ENCODE measurements at places on chromosomes 7 and 10. TPM values are rescaled to one million over a fixed set of nuclear protein-coding genes. Genes with fewer than 3 reads are reported as not detected.

DNA sequence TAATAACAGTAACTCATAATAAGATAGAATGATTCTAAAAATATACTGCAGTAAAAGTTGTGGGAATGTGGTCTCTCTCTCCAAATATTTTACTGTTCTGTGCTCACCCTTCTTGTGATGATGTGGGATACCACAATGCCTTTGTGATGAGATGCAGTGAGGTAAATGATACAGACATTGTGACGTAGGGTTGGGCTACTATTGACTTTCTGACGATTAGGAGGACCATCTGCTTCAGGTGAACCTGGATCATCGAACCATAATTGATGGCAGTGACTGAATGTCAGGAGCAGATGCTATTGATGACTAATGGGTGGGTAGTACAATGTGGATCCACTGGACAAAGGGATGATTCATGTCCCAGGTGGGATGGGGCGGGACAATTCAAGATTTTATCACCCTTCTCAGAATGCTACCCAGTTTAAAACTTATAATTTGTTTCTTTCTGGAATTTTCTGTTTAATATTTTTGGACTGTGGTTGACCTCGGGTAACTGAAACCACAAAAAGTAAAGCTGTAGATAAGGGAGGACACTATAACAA, 73.9 kb upstream of the ARMC3 start:
- H3K4me1 ChIP-seq, result peaks cover 6% of the 10 kb centered on the region
- DNase-seq, result no peak
- no peak overlapping the region for H3K4me3 ChIP-seq

- no peak for DNase-seq
- H3K4me1 ChIP-seq, result no peaks in the 10 kb centered on the region
- no peak overlapping the region for H3K27ac ChIP-seq
- peaks cover 26% of the 10 kb centered on the region for H3K27me3 ChIP-seq
Observed at GRCh38 chr10:114714281-114714741, 56.2 kb upstream of the ABLIM1 start.

- peaks cover 19% of the 10 kb centered on the region for H3K27me3 ChIP-seq
- no peaks in the 10 kb centered on the region for H3K36me3 ChIP-seq
- H3K27ac ChIP-seq, result no peak overlapping the region
- DNase-seq, result no peak
- no peak overlapping the region for H3K4me3 ChIP-seq
Observed at GRCh38 chr10:29849126-29849833, 210.1 kb downstream of the JCAD start.

DNA sequence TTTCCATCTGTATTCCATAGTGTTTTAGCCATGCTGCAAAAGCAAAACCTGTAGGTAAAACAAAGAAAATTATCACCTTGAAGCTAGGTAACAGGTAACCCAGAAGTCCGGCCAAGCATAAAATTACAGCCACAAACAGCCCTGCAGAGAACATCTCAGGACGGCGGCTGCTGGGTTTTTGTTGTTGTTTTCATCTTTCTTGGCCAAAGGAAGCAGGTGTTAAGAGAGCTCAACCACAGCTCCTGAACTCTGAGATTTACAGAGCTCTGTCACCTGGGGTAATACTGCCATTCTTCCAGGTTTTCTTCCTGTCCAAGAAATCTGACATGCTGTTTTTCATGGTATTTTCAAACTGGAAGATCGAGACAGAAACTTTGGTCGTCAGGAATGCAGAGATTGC, 847 bp upstream of the SCIN start:
- H3K4me1 ChIP-seq, result peaks cover 22% of the 10 kb centered on the region
- H3K36me3 ChIP-seq, result no peaks in the 10 kb centered on the region
- H3K27ac ChIP-seq, result no peak overlapping the region
- DNase-seq, result no peak
- H3K27me3 ChIP-seq, result peaks cover 51% of the 10 kb centered on the region

NXPH1 gene
- total RNA-seq, result not detected

GRCh38 chr7:129553899-129554461, 51.6 kb downstream of the SMKR1 start:
- H3K27ac ChIP-seq, result no peak overlapping the region
- peak; percentile 40 for DNase-seq
- H3K4me1 ChIP-seq, result peaks cover 5% of the 10 kb centered on the region
- no peaks in the 10 kb centered on the region for H3K36me3 ChIP-seq
- peak overlapping the region; percentile 29 for H3K4me3 ChIP-seq

GRCh38 chr10:115745943-115746342, 527.1 kb downstream of the GFRA1 start:
- no peak overlapping the region for H3K4me3 ChIP-seq
- DNase-seq, result no peak
- no peaks in the 10 kb centered on the region for H3K27me3 ChIP-seq
- no peak overlapping the region for H3K27ac ChIP-seq
- H3K4me1 ChIP-seq, result no peaks in the 10 kb centered on the region
- no peaks in the 10 kb centered on the region for H3K36me3 ChIP-seq

AKR1C4 gene
- total RNA-seq, result not detected

DNA sequence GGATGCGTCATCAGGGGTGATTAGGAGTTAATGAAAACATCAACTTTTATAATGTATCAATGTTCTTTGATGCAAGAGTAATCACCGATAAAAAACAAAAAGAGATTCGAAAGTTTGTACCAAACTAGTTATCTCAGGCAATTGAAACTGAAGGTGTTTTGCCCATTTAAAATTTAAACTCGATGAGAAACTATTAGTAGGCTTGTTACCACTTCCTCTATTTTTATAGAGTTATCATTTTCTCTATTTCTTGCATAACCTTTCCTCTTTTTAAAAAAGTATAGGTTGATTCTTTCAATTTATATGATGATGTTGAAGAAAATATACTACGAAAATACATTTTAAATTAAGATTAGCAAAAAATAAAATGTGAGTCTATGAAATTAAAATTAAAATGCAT, 597.3 kb upstream of the POT1 start:
- H3K36me3 ChIP-seq, result no peaks in the 10 kb centered on the region
- no peaks in the 10 kb centered on the region for H3K4me1 ChIP-seq
- H3K27me3 ChIP-seq, result no peaks in the 10 kb centered on the region
- H3K27ac ChIP-seq, result no peak overlapping the region
- H3K4me3 ChIP-seq, result no peak overlapping the region

- H3K27ac ChIP-seq, result no peak overlapping the region
- DNase-seq, result no peak
- no peaks in the 10 kb centered on the region for H3K36me3 ChIP-seq
- H3K4me1 ChIP-seq, result no peaks in the 10 kb centered on the region
Observed at GRCh38 chr7:51700593-51701215, 384.1 kb upstream of the COBL start.

HOXA1 gene
- total RNA-seq, result 1.0 TPM

- no peak overlapping the region for H3K27ac ChIP-seq
- DNase-seq, result no peak
- H3K27me3 ChIP-seq, result no peaks in the 10 kb centered on the region
- no peaks in the 10 kb centered on the region for H3K4me1 ChIP-seq
- no peaks in the 10 kb centered on the region for H3K36me3 ChIP-seq
Observed at GRCh38 chr10:132742167-132742836, 43.6 kb downstream of the NKX6-2 start.

DNA sequence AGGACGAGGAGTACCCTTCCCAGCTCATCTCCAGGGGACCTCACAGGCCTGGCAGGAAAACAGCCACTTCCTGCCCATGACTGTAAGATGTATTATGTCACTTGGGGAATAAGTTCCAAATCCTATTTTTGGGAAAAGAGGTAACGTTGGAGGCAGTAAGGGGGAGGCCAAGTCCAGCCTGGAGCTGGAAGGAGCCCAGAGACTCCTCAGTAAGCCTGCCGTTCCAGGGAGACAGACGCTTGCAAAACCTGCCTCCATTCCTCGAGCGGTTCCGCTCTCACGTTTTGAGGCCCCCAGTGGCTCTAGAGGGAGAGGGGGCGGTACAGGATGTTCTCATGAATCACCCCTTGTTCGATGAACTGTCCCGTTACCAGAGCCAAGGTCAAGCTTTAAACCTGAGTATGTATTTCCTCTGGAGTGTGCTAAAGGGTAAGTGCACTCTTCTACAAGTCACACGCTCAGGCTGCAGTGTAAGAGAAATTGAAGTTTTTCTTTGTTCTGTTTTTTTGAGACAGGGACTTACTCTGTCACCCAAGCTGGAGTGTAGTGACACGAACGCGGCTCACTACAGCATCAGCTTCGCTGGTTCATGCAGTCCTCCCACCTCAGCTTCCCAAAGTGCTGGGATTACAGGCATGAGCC, 45.5 kb upstream of the CYTH3 start:
- no peaks in the 10 kb centered on the region for H3K27me3 ChIP-seq
- H3K4me3 ChIP-seq, result peak overlapping the region; percentile 16
- no peaks in the 10 kb centered on the region for H3K36me3 ChIP-seq
- H3K4me1 ChIP-seq, result peaks cover 12% of the 10 kb centered on the region
- no peak overlapping the region for H3K27ac ChIP-seq

GRCh38 chr7:30612658-30613265, 18.1 kb downstream of the GARS1 start:
- no peak overlapping the region for H3K4me3 ChIP-seq
- peak overlapping the region; percentile 55 for H3K27ac ChIP-seq
- peaks cover 58% of the 10 kb centered on the region for H3K36me3 ChIP-seq
- H3K27me3 ChIP-seq, result no peaks in the 10 kb centered on the region
- peaks cover 24% of the 10 kb centered on the region for H3K4me1 ChIP-seq

MSMB gene
- not detected for total RNA-seq

DNA sequence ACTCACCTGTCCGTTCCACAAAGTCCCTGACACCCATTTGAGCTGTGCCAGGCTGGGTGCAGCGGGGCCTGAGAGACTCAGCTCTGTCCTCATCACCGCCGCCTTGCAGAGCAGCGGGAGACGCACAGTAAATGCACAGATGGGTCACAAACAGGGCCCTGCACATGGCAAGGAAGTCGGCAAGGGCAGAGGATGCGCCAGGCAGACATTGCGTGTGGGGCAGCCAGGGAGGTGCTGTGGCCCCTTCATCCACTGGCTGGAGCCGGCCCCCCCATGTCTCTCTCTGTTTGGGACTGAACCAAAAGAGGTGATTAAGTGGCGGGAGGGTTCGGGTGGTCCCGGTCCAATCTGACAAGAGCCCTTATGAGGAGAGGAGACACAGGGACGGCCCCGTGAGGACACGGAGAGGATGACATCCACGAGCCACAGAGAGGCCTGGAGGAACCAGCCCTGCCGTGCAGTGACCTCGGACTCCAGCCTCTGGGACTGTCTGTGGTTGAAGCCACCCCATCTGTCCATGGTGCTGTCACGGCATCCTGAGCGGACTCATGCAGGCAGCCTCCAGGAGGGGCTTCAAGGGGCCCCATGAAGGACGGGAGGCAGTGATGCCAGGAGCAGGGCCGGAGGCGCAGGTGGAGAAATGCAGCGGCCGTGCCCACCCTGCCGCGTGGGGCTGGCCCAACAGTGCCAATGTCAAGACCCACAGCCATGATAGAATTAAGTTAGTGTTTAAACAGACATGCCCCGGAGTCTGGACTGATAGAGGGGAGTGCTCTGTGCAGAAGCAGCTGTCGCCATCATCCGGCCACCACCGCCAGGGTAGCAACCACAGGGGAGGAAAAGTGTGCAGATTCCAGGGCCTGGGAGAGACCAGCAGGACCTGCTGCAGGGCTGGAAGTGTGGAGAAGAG, 28.4 kb upstream of the FOXL3 start:
- H3K36me3 ChIP-seq, result no peaks in the 10 kb centered on the region
- H3K27me3 ChIP-seq, result no peaks in the 10 kb centered on the region
- peaks cover 2% of the 10 kb centered on the region for H3K4me1 ChIP-seq
- DNase-seq, result no peak

- H3K4me1 ChIP-seq, result no peaks in the 10 kb centered on the region
- H3K4me3 ChIP-seq, result no peak overlapping the region
- H3K36me3 ChIP-seq, result no peaks in the 10 kb centered on the region
- DNase-seq, result no peak
Observed at GRCh38 chr7:31517513-31517912, 3.6 kb downstream of the ITPRID1 start.

GRCh38 chr10:104056619-104057273, 28.9 kb downstream of the COL17A1 start:
- no peaks in the 10 kb centered on the region for H3K4me1 ChIP-seq
- H3K36me3 ChIP-seq, result no peaks in the 10 kb centered on the region
- H3K27me3 ChIP-seq, result no peaks in the 10 kb centered on the region
- no peak overlapping the region for H3K27ac ChIP-seq
- DNase-seq, result no peak

DNA sequence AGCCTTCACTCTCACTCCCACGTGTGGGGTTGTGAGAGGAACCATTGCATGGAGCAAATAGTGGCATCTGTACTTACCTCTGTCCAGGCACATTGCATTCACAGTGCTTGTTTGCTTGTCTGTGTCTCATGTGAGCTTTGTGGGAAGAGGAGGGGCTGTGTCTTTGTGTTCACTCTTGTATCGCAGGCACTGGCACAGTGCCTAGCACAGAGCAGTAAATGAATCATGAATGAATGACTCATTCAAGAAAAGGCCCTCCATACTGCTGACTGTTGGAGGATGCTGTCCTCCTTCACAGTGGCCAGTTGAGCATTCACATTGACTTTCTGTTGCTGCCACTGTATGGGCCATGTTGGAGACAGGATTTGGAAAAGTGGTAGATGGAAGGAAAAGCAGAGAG, 125.3 kb downstream of the SORCS3 start:
- no peaks in the 10 kb centered on the region for H3K36me3 ChIP-seq
- H3K27ac ChIP-seq, result no peak overlapping the region
- DNase-seq, result no peak
- no peak overlapping the region for H3K4me3 ChIP-seq
- no peaks in the 10 kb centered on the region for H3K4me1 ChIP-seq
- peaks cover 5% of the 10 kb centered on the region for H3K27me3 ChIP-seq

PON1 gene
- not detected for total RNA-seq

- no peaks in the 10 kb centered on the region for H3K36me3 ChIP-seq
- no peaks in the 10 kb centered on the region for H3K4me1 ChIP-seq
- no peak for DNase-seq
- H3K27me3 ChIP-seq, result peaks cover 45% of the 10 kb centered on the region
Observed at GRCh38 chr10:30074090-30074489, 14.7 kb upstream of the JCAD start.

GRCh38 chr10:102917314-102917961, 656 bp upstream of the CNNM2 start:
- H3K27ac ChIP-seq, result peak overlapping the region; percentile 93
- peak; percentile 89 for DNase-seq
- H3K4me1 ChIP-seq, result peaks cover 48% of the 10 kb centered on the region
- peak overlapping the region; percentile 92 for H3K4me3 ChIP-seq

GRCh38 chr10:89283936-89284475, 17.8 kb upstream of the IFIT2 start:
- H3K27ac ChIP-seq, result no peak overlapping the region
- H3K27me3 ChIP-seq, result peaks cover 12% of the 10 kb centered on the region
- no peak for DNase-seq
- no peak overlapping the region for H3K4me3 ChIP-seq
- no peaks in the 10 kb centered on the region for H3K4me1 ChIP-seq

CDHR1 gene
- total RNA-seq, result 1.7 TPM

DNA sequence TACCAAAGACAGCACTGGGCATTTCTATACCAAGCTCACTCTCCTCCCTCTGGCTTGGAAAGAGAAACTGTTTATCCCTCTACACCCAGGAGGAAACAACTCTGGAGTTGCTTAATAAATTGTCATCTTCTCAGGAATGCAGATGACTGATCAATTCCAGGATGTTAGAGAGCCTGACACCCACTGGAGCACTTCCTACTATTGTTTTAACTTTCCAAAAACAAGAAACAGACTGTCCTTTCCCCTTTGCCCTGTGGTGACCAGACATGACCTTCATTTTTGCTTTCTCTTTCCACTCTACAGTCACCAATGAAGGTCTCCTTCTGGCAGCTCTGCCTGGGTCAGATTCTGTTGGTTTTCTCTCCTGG, 19.6 kb downstream of the GIMAP4 start:
- peak overlapping the region; percentile 22 for H3K4me3 ChIP-seq
- peak overlapping the region; percentile 82 for H3K27ac ChIP-seq
- peaks cover 45% of the 10 kb centered on the region for H3K36me3 ChIP-seq
- H3K27me3 ChIP-seq, result no peaks in the 10 kb centered on the region
- H3K4me1 ChIP-seq, result peaks cover 22% of the 10 kb centered on the region
- no peak for DNase-seq

Data from activated naive CD8-positive, alpha-beta T cell treated with anti-CD3 and anti-CD28 coated beads, Interleukin-2, amount 10 ng/mL, durations not matched to agents 7 days and 5 days (primary cell).